ENCODE measurements at places on chromosomes 5 and 9.
A peak's percentile ranks its signal among the peaks of the same experiment; 100 is the strongest.

DNA sequence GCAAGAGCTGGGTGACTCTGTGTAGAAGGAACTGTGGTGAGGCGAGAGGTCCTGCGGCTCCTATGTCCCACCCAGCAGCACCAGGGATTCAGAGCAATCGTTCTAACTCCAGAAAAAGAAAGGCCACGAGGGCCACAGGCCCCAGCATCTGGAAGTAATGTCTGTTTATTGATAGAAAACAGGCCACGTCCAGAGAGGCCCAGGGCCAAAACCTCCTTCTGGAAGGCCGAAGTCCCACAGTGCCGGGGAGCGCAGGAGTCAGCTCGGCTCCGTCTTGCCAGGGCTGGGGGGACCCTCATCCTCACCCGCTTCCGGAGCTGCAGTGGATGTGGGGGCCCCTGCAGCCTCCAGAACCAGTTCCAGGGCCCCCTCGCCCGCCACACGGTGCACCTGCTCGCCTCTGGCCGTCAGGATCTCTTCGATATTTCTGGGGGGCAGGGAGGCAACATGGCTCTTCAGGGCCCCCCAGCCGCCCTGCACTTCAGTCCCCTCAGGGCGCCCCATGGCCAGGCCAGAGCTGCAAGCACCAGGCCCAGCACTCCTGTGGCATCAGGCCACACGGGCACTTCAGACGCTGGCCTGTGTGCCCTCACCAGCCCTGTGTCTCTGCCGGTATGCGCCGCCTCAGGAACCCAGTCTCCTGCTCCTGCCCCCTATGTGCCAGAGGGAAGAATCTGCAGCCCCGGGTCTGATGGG, 1.6 kb downstream of the DNLZ start:
- no peak for DNase-seq

DNA sequence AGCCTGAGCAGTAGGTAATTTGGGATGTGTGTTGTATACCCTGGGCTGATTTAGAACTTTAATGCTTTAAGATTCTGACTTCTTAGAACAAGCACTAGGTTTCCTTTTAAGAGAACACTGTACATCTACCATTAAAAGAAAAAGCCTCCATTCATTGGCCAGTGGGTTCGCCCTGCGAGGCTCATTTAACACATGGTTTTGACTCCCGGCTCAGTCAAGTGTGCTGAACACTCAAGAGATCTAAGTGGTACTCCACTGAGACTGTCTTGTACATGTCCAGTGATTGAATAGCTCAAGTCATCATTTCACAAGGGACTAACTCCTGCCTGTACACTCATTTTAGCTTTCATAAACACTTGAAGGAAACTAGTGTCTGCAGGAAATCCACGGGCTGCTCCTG, 3.9 kb downstream of the FUBP3 start:
- DNase-seq, result no peak

- peak; percentile 87 for DNase-seq
Observed at GRCh38 chr5:158154226-158155005, 295.5 kb upstream of the CLINT1 start.

DNA sequence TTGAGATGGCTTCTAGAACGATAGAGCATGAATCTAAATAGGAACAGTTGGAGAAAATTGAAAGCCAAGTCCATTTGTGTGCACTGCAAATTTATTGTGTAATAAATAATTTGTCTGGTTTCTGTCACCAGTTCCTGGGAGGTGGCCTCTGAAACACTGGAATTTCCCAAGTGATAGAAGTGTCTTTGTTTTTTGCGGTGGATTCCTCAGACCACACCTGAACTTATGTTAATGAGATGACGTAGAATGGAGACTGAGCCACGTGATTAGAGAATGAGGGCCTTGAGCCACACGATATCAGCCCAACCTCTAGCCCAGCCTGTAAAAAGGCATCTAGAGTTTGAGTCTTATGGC, 105.1 kb downstream of the MSX2 start:
- DNase-seq, result no peak

- no peak for DNase-seq
Observed at GRCh38 chr5:169416583-169417196, 115.8 kb upstream of the SLIT3 start.

DNA sequence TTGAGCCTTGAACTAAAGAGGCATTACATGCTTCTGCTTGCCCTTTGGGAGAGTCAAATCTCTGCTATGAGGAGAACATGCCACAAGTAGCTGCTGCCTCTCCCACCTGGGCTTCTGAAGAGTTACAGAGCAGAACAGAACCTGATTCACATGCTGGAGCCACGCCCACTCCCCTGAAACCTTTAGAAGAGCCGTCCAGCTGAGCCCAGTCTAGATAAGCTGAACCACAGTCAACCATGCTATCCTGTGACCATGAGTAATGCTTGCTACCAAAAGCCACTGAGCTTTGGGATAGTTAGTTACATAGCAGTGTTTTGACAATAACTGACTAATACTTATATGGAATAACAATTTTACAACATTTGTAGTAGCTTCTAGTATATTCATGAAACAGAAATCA, 111.0 kb upstream of the VCAN start:
- peak; percentile 6 for DNase-seq

DNA sequence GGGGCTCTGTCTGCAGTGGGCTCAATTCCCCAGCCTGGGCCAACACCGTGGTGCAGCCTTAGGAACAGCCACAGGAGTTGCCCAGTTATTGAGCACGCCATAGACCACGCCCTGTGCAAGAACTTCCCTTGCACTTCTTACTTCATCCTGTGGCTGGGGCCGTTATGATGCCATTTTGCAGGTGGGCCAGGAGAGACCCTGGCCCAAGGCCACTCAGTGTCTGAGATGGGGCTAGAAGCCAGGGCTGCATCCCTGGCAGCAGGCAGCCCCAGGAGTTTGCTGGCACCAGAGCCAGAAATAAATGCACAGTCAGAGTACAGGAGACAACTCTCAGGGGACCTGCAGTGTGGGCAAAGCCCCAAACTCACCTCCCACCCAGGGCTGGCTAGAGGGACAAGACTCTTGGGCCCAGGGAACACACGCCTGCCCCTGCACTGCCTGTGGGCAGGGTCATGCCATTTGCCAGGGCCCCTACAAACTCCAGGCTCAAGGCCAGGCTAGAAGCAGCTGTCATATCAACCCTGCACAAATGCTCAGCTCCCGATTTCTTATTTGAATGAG, 6.7 kb downstream of the CORO2A start:
- no peak for DNase-seq

GRCh38 chr5:72093824-72094223, 13.5 kb upstream of the MAP1B start:
- no peak for DNase-seq

- DNase-seq, result no peak
Observed at GRCh38 chr9:18947892-18948339, 85.1 kb downstream of the SAXO1 start.

- DNase-seq, result no peak
Observed at GRCh38 chr9:88926781-88927505, 64.3 kb upstream of the S1PR3 start.

DNA sequence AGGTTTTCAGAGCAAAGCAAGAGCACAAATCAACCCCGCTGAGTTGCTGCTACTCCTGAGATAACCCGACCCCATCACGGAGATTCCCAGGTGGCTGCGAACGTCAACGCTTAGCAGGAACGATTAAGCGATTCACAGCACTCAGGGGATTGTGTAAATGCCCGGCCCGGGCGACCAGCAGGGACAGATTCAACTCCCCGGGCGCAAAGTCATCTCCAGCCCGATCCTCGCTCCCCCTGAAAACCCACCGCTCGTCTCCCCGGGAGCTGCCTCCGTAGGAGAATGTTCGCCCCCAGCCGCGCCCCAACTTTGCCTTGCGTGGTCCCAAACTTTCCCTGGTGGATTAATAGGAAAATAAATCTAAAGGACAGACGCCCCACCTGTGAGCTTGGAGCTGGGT, 685 bp downstream of the SLC24A2 start:
- DNase-seq, result no peak

DNA sequence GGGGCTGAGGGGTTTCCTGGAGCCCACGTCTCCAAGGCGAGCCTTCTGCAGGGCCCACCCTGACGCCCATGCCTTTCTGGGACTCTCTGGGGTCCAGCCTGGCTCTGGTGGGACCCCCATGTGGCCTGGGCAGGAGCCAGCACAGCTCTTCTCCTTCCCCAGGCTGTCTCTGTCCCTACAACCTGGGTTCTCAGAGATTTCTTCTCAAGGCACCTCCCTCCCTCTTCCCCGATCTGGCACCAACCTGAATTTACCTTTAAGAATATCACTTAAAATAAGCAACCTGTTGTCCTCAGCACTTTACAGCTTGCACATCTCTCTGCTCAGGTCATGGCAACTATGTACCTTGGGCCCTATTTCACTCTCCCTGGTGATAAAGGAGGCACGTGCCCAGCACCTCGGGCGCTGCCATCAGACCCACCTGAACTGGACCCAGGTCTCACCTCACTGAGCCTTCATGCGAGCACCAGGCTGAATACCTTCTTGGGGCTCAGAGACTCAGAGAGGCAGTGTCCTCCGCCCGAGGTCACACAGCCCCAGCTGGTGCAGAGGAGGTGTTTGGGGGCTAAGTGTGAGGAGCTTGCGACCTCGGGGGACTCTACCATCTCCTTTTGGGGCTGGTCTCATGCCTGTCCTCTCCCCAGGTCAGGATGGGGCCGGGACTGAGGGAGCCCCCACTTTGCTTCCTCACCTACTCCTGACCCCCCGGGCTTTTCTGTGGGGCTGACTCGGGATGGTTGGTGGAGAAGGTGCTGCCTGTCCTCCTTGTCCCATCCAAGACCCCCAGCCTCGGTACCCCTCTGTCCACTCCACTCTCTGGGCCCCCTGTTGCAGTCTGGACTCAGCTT, 217.7 kb downstream of the C9orf50 start:
- DNase-seq, result no peak

- DNase-seq, result no peak
Observed at GRCh38 chr5:116905885-116906284, 331.3 kb upstream of the SEMA6A start.

DNA sequence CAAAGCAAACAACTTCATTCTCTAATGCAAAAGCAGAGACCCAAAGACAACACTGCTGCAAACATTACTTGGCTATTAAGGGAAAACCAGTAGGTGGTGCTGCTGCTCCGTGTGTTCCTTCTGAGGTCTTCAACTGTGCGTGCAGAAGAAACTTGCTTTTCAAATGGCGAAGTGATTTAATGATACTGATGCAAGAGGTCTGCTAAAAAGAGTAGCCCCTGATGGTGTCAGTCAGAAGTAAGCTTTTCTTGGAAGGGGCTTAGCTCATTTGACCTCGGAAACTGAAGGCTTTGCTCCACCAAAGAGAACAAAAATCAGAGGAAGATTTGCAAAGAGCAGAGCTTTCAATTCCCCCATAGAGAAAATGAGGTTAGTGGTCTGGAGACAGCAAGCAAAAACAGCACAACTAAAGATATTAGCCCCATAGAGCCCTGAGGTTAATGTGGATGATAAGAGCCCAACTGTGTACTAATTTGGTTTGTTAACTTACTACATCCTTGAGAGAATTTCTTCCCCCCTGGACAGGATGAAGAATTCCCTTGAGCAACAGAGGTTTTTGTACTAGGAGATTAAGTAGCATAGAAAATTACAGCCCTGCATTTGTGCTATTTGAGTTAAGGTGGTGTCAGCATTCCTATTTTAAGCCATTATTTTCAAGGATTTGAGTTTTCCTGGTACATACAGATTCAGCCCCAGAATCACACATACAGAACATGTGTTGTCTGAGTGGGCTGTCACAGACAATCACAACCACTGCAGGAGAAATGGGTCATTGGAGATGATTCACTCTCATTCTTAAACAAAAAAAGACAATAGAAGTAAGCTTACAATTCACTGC, 153.2 kb upstream of the C9orf72 start:
- DNase-seq, result peak; percentile 69

DNA sequence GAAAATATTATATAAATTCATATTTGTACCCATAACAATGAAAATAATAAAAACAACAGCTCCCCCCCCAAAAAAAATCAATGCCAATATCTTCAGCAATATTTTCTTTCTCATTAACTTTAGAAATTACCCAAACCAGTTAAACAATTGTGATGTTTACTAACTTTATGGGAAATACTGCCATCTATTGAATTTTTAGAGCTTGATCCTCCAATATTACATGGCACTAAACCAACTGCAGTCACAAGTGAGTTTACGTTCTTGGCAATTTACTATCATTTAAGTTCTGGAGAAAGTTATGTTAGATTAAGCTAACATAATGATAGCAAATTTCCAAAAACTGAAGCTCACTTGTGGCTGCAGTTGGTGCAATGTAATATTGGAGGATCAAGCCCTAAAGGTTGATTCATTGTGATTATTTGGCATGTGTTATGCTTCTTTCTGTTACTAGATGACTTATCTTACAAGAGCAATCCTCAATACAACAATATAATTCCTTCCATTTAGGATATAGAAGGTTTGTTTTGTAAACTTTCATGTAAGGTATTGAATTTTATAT, 379.5 kb downstream of the CDH18 start:
- DNase-seq, result peak; percentile 63
